ENCODE measurements at places on chromosomes 4 and X.

GRCh38 chrX:25288676-25289075 lies 272.9 kb upstream of the ARX start:
- DNase-seq = no peak

- DNase-seq = peak; percentile 82
Measured at GRCh38 chr4:57071326-57071725, 38.9 kb downstream of the IGFBP7 start.

DNA sequence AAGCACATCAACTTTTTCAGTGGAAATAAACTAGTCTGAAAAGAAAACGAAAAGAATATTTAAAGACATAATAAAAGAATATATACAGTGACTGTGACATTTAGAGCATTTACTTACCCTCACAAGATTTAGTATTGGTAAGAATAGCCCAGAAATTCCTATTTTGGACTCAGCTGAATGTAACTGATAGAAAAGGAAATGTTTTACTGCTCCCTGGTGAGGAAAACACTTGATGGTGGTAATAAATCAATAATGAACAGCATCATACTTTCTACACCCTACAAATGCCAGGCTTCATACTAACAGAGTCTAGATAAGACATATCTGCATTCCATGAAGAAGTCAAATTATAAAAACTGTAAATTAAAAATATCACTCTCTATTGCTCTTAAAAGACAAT lies 753.5 kb upstream of the PCDH10 start:
- no peak for DNase-seq

DNA sequence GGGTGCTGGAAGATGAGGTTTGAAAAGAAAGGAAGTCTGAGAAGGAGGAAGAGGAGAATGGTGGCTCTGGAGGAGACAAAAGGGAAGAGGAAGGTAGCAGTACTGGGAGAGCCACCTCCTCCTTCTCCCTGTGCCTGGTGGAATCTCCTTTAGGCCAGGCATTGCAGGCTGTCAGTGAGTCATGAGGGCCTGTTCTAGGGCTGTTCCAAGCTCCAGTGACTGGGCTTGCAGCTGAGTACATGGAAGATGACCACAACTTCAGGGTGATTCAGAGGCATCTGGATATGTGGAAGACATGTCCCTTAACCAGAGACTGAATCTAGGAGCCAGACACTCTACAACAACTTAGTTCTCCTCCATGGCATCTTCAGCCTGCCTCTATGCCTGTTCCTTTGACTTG lies 107.8 kb downstream of the EFNB1 start:
- DNase-seq = no peak

DNA sequence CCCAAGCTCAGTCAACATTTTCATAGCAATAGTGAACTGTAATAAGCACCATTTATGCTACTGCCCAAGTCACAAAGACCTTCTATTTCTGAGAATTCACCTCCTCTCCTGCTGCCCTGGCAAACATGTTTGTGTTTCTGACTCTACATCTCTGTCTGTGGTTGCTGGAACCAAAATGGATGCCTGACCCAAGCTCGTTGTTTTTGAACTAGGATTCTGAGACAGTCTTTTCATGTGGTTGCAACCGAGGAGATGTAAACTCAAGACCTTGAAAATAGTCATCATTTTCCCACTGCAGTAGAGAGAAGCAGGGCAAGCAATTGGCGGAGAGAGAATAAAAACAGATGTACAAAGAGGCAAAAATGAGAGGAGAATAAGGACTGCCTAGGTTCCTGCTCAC lies 160.2 kb downstream of the RAB28 start:
- no peak for DNase-seq

DNA sequence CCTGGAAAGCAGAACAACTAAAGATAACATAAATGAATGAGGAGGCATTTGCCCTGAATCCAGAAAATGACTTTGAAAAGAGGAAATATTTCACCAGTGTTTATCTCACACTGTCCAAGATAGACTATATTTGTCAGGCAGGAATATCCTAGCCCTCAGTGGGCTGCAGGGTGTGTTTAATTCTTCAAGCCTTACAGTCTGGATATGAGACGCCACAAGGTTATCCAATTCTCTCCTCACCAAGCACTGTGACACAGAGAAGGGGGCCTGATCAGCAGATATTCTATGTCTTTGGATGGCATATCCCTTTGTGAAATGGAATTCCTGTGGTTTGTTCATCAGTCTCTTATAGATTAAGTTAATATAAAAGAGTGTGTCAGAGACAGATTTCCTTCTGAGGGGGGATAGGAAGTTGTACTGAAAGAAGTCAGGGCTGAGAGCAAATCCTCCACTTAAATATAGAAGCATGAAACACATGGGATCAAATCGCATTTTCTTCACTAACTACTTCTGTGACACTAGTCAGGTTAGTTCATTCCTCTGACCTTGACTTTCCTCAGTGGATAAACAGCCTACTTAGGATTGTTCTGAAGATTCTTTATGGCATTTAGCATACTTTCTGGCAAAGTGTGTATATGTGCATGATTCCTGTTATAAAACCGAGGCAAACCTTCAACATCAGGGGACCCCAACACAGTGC lies 6.8 kb upstream of the G3BP2 start:
- DNase-seq = no peak

DNA sequence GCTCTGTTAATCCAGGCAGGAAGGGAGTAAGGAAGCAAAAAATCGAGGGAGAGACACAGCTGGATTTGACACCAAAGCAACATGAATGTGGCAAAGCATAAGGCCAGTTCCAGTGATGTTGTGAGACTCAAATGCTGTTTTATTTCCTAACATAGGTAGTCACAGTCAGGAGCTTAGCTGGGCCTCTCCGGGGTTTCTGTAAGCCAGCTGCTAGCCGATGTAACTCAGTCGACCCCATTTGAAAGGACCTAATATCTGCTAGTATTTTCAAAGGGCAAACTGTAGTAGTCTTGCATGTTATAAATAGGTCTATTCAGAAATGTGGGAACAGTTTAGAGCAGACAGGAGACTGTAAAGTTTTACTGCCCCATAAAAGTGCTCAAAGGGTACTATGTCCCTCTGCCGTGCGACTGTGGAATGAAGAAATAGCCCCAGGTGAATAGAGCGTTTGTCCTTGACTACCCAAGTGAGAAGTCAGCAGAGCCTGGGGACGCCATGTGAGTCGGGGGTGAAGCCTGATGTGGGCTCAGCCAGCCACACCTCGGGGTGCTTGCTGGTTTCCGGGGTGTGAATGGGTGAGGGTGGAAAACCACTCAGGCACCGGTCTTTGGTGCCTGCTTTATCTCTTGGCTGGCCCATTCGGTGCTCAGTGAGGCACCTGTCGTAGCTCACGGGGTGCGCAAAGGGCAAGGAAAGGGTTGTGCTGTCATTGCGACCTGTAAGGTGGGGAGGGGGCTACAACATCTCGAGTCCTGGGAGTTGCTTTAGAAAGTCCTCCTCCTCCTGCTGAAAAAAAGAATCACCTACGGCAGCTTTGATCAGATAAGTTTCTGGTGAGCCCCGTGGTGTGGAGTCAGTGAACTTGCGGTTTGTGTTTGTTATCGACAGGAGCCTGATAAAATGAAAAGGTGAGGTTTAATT lies 745 bp downstream of the TRIM2 start:
- no peak for DNase-seq

DNA sequence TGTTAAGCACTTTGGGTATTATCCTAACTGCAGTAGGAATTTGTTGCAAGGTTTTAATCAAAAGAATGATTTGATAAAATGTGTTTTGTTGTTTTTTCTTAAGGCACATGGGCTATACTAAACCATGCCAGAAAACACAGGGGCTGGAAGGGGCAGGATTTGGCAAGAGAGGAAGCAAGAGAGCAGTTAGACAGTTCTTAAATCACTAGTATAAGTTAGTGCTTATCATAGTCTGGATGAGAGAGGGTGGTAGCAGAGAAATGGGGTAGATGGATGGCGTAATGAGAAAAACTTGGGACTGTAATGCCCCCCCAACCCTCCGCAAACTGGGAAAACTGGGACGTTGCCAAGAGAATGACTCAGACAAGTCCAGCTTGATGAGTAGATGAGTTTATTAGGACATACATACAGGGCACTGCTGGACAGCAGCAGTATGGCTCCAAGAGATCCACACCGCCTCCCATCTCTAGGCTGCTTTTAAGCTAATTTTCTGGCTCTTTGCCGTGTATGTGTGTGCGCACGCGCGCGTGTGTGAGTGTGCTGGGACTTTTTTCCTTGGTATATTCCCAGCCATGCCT lies 151.5 kb downstream of the PDLIM5 start:
- peak; percentile 34 for DNase-seq

DNA sequence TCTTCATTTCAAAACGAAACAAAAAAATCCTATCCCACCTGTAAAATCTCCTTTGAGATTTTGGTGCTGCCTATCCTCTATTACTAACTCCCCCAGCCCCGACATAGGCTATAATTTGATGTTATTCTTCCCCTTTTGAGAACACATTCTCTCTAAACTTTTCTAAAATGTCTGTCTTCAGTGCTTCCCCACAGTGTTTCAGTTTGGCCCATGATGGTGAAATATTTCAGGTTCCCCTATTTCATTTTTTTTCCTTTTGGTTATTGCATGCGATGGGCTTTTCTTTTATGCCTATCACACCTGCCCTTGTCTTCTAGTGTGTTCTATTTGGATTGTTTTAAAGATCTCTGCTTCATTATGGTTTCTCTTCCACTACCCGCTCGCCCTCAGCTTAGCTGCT lies 14.7 kb downstream of the BCORL1 start:
- DNase-seq = no peak

DNA sequence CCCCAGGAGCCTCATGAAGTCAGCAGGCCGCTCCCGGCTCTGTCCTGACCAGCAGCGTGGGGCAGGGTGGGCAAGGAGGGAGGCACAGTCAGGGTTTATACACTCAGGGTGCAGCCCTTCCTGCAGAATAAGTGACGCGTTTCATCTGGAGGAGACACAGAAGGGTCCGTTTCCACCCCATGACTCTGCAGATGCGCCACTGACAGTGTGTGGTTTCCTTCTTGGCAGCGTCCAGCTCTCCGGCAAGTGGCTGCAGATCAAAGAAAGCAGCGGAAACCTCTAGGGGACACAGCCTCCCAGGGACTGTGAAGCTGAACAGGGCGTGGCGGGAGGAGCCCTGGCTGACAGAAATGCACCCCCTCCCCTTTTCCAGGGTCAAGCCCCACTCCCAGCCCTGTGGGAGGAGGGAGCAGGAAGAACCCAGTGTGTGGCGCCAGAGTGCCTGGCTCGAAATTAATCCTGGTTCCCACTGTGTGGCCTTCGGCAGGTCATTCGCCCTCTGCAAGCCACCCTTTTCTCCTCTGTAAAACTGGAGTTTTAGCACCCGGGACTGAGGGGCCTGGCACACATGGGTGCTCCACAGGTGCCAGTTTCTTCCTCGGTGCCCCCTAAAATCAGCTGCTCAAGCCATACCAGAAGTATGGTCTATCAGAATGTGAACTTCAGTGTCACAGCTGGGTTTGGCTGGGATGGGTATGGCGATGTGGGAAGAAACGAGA lies 17.3 kb upstream of the TBC1D14 start:
- peak; percentile 68 for DNase-seq

DNA sequence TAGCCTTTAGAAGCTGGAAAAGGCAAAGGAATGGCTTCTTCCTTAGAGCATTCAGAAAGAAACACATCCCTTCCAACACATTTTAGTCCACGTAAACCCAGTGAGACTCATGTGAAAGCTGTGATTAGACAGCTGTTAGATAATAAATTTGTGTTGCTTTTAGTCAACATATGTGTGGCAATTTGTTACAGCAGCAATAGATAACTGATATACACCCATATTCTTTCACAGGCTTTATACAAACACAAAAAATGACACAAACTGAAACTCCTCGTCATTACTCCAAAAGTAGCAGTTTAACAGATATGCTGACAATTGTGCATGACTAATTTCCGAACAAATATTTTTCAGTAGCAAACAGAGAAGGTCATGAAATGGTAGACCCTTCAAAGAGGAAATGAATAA lies 65.3 kb downstream of the ANTXR2 start:
- no peak for DNase-seq

DNA sequence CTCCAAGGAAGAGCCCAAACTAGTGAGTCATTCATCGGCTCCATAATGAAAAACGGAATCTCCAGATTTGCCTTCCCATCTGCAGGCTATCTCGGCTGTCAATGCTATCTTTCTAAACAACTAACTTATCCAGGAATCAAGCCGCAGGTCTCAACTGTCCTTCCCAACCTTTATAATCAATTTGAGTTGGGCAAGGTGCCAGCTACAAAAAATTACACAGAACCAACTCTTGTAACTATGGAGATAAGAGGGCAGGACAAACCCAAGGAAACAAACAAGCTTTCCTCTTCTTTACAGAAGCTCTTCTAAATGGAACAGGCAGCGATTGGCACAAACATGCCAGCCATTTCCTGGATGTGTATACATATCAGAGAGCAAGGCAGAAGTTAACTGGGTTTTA lies 61.2 kb upstream of the RAI2 start:
- no peak for DNase-seq
